ENCODE measurements at places on chromosomes 4 and X. TPM values are rescaled to one million over a fixed set of nuclear protein-coding genes. Genes with fewer than 3 reads are reported as not detected.

PRR32 gene
- not detected for total RNA-seq

PGM2 gene
- 42.2 TPM for total RNA-seq

NUDT10 gene
- total RNA-seq: 1.4 TPM

CDKL2 gene
- 0.22 TPM for total RNA-seq

FAM47A gene
- total RNA-seq: not detected

PNMA5 gene
- total RNA-seq: 0.17 TPM

PAGE1 gene
- not detected for total RNA-seq

PLAC8 gene
- 305 TPM for total RNA-seq

GRCh38 chr4:143482840-143483239 lies 30.7 kb upstream of the SMARCA5 start:
- no peak overlapping the region for H3K27ac ChIP-seq
- H3K4me3 ChIP-seq: no peak overlapping the region
- H3K27me3 ChIP-seq: peaks cover 16% of the 10 kb centered on the region
- H3K36me3 ChIP-seq: no peaks in the 10 kb centered on the region

DNA sequence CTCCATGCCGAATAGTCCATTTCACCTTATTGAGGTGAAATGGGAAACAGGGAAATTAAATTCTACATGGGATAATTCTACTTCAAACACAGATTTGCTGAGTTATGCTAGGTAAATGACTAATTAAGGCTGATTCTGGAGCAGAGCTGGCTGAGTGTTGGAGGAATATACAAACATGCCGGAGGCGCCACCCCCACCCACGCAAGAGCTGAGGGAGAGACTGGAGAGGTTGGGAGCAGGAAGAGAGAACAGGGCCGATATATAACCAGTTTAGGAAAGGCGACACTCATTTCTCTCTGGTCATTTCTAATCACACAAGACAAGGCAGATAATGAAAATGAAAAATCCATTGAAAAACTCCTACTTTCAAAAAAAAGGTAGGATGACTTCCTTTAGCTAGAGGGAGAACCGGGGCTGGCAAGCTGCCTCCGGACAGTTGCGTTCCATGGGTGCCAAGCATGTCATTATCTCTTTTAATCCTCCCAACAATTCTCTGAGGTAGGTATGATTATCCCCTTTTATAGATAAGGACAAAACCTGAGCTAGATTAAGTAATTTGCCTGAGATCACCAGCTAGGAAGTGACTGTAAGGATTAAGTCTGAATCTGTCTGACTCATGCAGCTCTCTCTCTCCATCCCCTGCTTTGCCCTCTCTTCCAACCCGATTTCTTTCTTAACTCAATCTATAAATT lies 27.6 kb upstream of the CFAP299 start:
- no peak overlapping the region for H3K27ac ChIP-seq
- peaks cover 14% of the 10 kb centered on the region for H3K27me3 ChIP-seq
- no peaks in the 10 kb centered on the region for H3K36me3 ChIP-seq
- H3K4me1 ChIP-seq: no peaks in the 10 kb centered on the region

GRCh38 chrX:40952855-40953254 lies 132.4 kb upstream of the USP9X start:
- peaks cover 9% of the 10 kb centered on the region for H3K4me1 ChIP-seq
- no peak for DNase-seq
- no peaks in the 10 kb centered on the region for H3K36me3 ChIP-seq
- peak overlapping the region; percentile 80 for H3K4me3 ChIP-seq
- no peaks in the 10 kb centered on the region for H3K27me3 ChIP-seq

GRCh38 chrX:1355131-1356046 lies 18.8 kb downstream of the IL3RA start:
- H3K27me3 ChIP-seq: no peaks in the 10 kb centered on the region
- H3K4me1 ChIP-seq: peaks cover 6% of the 10 kb centered on the region
- peak; percentile 44 for DNase-seq
- H3K36me3 ChIP-seq: peaks cover 26% of the 10 kb centered on the region
- H3K4me3 ChIP-seq: no peak overlapping the region

- no peaks in the 10 kb centered on the region for H3K4me1 ChIP-seq
- H3K27ac ChIP-seq: no peak overlapping the region
- H3K36me3 ChIP-seq: no peaks in the 10 kb centered on the region
- no peak for DNase-seq
- H3K27me3 ChIP-seq: no peaks in the 10 kb centered on the region
These were observed 45.5 kb downstream of the GLRB start for GRCh38 chr4:157121401-157121800.

GRCh38 chr4:8665406-8666360 lies 73.1 kb downstream of the CPZ start:
- H3K4me3 ChIP-seq: no peak overlapping the region
- no peak overlapping the region for H3K27ac ChIP-seq
- H3K4me1 ChIP-seq: no peaks in the 10 kb centered on the region
- no peak for DNase-seq

DNA sequence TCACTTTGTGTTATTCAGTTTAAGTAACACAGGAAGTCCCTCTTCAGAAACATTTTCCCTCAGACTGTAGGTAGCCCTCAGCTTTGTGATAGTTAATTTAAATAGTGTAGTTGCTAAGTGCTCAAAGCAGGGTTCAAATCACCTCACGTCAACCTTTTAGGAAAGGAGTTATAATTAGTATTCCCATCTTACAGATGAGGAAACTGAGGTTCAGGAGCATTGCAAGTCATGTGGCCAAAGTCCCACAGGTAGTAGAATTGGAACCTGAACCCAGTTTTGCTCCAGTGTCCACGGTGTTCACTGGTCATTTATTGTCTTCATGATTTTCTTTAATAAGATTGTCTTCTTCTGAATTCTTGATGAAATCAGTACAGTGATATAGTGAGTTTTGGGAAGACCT lies 4.3 kb upstream of the DCHS2 start:
- no peak for DNase-seq
- no peak overlapping the region for H3K27ac ChIP-seq
- no peaks in the 10 kb centered on the region for H3K36me3 ChIP-seq

DNA sequence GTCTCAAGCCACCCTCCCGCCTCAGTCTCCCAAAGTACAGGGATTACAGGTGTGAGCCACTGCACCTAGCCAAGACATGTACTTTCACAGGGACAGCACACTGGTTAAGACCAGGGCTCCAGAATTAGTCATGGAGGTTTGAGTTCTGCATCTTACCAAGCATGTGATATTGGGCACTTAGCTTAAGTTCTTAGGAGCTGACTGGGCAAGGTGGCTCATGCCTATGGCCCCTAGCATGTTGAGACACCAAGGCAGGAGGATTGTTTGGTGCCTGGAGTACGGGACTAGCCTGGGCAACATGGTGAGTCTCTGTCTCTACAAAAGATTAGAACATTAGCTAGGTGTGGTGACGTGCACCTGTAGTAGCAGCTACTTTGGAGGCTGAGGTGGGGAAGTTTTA lies 2.6 kb upstream of the TMEM192 start:
- peaks cover 5% of the 10 kb centered on the region for H3K27me3 ChIP-seq
- H3K4me3 ChIP-seq: no peak overlapping the region
- H3K27ac ChIP-seq: no peak overlapping the region

GRCh38 chr4:74627504-74627903 lies 166.8 kb downstream of the BTC start:
- no peak for DNase-seq
- no peaks in the 10 kb centered on the region for H3K36me3 ChIP-seq
- no peak overlapping the region for H3K27ac ChIP-seq
- peaks cover under 1% of the 10 kb centered on the region for H3K27me3 ChIP-seq
- H3K4me1 ChIP-seq: peaks cover 11% of the 10 kb centered on the region

GRCh38 chr4:54187148-54187547 lies 41.9 kb upstream of the PDGFRA start:
- no peaks in the 10 kb centered on the region for H3K4me1 ChIP-seq
- H3K4me3 ChIP-seq: no peak overlapping the region
- H3K27me3 ChIP-seq: no peaks in the 10 kb centered on the region
- no peak overlapping the region for H3K27ac ChIP-seq
- no peaks in the 10 kb centered on the region for H3K36me3 ChIP-seq

GRCh38 chrX:2717312-2717711 lies 26.2 kb downstream of the CD99 start:
- peaks cover 55% of the 10 kb centered on the region for H3K36me3 ChIP-seq
- DNase-seq: no peak
- peaks cover 30% of the 10 kb centered on the region for H3K4me1 ChIP-seq
- peak overlapping the region; percentile 32 for H3K27ac ChIP-seq
- H3K27me3 ChIP-seq: no peaks in the 10 kb centered on the region
- no peak overlapping the region for H3K4me3 ChIP-seq

DNA sequence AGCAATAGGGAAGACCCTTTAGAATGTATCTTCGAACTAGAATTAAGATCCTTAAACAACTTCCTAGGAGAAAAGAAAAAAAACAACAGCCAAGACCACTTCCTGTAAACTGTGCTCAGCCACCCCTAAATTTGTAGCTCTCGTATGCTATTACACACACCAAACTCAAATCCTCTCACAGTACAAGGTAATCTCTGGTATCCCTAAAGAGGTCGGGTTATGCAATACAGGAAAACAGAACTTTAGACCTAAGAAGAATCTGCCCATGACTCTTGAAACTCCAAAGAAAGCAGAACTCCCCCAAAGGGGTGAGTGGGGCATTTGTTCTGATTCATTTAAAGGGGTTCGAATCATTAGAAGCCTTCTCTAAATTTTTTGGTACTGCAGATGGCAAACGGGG lies 170.9 kb upstream of the CASK start:
- no peaks in the 10 kb centered on the region for H3K27me3 ChIP-seq
- H3K27ac ChIP-seq: peak overlapping the region; percentile 64
- H3K4me1 ChIP-seq: peaks cover 7% of the 10 kb centered on the region
- H3K36me3 ChIP-seq: peaks cover 3% of the 10 kb centered on the region

DNA sequence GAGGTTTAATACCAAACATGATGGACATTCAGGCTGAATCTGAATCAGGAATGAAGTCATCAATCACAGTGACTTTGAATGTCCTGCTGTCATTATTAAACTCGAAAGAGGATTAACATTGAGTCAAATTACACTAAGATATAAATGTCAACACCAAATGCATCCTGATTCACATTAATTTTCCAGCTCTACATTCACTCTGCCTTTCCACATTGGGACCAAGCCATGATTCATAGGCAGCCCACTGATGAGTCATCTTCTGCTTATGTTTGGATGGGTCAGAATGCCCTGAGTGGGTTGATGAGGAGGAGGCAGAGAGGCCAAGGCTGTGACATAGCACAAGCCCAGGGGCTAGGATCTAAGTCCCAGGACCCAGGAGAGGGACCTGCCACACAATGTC lies 247.6 kb upstream of the RPS6KA3 start:
- peak overlapping the region; percentile 43 for H3K27ac ChIP-seq
- no peak for DNase-seq
- H3K4me1 ChIP-seq: peaks cover 24% of the 10 kb centered on the region
- no peak overlapping the region for H3K4me3 ChIP-seq

DNA sequence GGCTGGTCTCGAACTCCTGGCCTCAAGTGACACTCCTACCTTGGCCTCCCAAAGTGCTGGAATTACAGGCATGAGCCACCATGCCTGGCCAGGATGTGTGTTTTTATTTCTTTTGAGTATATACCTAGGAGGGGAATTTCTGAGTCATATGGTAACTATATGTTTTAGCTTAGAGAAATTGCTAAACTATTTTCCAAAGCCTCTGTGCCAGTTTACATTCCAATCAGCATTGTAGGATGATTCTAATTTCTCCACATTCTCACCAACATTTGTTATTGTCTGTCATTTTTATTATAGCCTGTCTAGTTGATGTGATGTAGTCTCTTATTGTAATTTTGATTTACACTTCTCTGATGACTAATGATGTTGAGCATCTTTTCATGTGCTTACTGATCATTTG lies 1576.0 kb downstream of the RPA4 start:
- DNase-seq: no peak
- no peak overlapping the region for H3K27ac ChIP-seq
- no peaks in the 10 kb centered on the region for H3K36me3 ChIP-seq
- H3K27me3 ChIP-seq: no peaks in the 10 kb centered on the region
- H3K4me1 ChIP-seq: no peaks in the 10 kb centered on the region
- H3K4me3 ChIP-seq: no peak overlapping the region

GRCh38 chrX:1072637-1073377 lies 139.6 kb downstream of the CRLF2 start:
- H3K27me3 ChIP-seq: peaks cover 5% of the 10 kb centered on the region
- H3K36me3 ChIP-seq: no peaks in the 10 kb centered on the region
- no peaks in the 10 kb centered on the region for H3K4me1 ChIP-seq
- H3K4me3 ChIP-seq: no peak overlapping the region
- no peak for DNase-seq

DNA sequence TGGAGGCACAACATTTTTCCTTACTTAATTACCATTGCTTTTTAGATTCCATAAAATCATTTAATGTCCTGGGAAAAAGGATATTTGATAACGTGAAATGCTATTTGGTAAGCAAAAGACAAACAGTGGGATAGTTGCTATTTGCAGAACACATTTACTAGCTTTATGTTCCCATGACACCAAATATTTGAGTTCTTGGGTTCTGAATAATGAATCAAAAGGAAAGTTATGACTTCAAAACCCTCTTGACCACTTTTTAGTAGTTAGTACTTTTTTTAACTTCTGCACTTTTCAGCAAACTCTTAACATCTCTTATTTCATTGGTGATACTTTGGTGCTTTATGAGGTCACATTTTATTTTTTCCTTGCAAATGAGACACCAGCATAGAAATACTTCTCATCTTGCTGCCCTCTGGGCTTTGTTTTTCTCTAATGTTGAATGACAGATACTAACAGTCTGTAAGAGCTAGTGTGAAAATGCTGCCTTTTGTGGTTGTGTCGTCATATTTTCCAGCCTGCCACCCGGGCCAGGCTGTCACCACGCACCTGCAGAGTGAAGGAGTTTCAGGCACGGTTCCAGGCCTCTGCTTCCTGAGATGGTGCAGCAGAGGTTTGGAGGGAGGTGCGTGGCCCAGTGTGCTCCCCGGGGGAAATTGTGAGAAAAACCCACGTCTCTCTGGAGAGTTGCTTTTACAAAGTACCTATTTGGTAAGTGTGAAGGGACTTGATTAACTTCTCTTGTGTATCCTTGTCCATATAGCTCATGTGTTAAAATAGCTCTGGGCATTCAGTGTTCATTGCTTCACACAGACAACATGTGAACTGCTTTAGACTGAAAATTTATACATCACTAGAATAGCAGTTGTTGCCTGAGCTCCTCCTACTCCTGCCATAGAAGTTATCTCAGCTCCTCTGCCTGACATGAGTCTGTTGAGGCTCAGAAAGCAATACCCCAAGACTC lies 34.7 kb downstream of the MSL3 start:
- H3K4me3 ChIP-seq: peak overlapping the region; percentile 47
- no peaks in the 10 kb centered on the region for H3K36me3 ChIP-seq
- peaks cover 19% of the 10 kb centered on the region for H3K4me1 ChIP-seq
- DNase-seq: peak; percentile 47
- peak overlapping the region; percentile 76 for H3K27ac ChIP-seq

DNA sequence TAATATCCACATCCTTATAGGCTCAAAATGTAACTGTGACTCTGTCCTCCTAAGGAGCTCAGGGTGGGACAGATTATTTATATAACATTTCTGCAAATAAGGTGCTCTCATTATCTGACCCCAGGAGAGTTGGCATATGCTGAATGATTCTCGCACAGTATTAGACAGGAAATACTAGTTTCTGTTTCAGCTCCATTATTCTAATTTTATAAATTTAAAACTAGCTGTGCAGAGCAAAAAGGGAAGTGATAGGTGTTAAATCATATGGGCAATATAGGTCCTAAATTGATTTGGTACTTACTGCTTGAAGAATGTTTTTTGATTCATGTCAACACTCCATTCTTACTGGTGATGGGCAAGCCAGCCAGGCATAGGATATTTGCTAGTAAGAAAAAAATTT lies 141.5 kb downstream of the GLRA2 start:
- H3K4me3 ChIP-seq: no peak overlapping the region
- no peak for DNase-seq
- no peaks in the 10 kb centered on the region for H3K36me3 ChIP-seq
- H3K27me3 ChIP-seq: no peaks in the 10 kb centered on the region
